ENCODE measurements at places on chromosomes 2 and 18.
A peak's percentile ranks its signal among the peaks of the same experiment; 100 is the strongest.

- no peak for DNase-seq
Observed at GRCh38 chr2:39689876-39690275, 24.2 kb downstream of the TMEM178A start.

DNA sequence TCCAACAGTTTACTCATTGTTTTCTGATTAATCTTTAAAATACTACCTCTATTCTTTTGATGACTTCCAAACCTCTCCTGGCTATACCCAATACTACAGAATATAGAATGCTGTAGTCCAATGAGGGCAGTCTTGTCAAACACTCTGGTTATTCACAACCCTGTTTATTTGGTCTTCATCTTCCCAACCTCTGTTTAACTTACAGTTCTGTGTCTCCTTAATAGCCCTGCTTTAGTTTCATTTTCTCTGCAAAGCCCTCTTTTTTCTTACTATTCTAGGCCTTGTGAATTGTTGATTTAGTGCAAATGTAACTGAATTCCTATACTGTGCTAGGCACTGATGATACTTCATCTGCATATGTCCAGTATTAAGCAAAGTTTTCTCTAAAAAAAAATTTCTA lies 40.0 kb downstream of the ACVR2A start:
- no peak for DNase-seq

DNA sequence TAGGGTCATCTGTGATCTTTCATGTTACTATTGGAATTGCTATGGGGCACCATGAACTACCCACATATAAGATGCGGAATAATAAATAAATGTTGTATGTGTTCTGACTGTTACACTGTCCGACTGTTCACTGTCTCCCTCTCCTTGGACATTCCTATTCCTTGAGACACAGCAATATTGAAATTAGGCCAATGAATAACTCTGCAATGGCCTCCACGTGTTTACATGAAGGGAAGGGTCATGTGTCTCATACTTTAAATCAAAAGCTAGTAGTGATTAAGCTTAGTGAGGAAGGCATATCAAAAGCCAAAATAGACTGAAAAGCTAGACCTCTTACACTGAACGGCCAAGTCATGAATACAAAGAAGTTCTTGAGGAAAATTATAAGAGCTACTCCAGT lies 751.3 kb downstream of the SOCS6 start:
- DNase-seq = no peak

DNA sequence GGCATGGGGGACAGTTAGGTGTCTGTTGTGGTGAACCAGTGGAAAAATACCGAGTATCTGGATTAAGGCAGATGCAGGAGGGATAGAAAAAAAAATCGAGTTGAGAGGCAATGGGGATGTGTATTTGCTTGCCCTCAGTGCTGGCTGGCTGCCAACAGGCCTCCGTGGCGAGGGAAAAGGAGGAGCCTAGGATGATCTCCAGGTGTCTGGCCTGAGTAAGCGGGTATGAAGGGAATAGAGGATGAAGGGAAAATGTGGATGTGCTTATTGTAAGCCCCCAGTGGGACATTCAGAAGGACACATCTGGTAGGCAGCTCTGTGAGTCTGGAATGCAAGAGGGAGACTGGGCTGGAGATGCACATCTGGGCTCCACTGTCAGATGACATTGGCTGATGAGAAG lies 22.8 kb downstream of the KCNS3 start:
- no peak for DNase-seq

DNA sequence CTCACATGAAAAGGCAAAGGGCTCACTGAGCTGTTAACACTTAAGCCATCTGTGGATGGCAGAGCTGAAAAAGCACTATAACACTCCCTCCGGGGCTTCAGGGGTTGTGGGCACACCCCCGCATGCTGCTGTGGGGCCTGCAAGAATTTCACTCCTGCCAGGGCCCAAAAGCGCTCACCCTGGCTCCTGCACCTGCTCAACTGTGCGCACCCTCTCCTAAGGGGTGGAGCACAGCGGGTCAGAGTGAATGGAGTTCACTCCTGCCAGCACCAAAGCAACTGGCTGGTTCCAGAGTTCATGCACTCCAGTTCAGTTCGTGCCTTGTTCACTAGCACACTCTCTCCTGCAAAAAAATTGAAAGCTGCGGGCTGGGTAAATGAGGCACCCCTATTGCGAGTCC lies 814.2 kb upstream of the SLC39A10 start:
- DNase-seq = peak; percentile 54

GRCh38 chr2:109137616-109138015 lies 8.6 kb downstream of the SH3RF3 start:
- no peak for DNase-seq

GRCh38 chr2:177334940-177335543 lies 57.5 kb upstream of the AGPS start:
- DNase-seq = no peak

DNA sequence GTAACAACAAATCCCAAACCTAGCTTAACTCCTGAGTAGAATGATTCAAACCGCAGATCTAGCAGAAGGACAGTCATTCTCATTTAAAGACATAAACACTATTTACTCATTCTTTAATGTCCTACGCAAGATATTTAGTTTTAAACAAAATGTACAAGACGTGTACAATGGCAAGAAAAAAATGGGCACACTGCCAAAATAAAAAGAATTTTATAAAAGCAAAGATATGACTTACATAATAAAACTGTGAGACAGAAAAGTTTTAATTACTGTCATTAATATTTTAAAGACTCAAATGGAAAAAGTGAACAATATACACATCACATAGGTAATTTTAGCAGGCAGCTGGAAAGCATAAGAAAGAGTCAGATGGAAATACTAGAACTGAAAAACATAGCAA lies 157.8 kb downstream of the GALNT13 start:
- DNase-seq = no peak

DNA sequence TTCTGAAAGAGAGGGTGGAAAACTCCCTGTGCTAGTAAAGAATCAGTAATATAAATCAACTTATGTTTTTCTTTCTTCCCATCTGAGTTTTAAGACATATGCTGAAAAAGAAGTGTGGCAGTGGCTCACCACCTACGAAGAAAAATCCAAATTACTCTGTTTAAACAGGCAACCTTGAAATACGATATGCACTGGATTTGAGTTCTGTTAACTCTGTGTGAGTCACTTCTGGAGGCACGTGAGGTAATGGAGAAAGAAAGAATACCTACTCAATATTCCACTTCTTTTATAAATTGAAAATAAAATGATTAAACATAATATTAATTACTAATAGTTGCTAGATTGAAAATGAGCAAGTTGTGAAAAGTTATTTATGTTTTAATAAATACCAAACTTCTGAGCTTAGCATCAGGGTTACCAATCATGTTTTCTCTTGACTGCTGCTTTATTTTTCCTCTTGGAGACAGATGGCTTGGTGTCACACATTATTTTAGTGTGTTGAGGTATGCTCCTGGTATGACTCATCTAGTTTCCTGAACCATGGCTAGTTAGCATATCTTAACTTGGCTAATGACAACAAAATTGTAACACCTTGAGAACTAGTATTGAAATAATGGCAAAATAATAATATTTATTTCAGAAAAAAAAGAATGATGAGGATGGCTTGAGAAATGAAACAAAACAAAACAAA lies 1705.5 kb upstream of the PIK3C3 start:
- DNase-seq = no peak

- no peak for DNase-seq
Observed at GRCh38 chr2:68027959-68028358, 34.8 kb downstream of the C1D start.

DNA sequence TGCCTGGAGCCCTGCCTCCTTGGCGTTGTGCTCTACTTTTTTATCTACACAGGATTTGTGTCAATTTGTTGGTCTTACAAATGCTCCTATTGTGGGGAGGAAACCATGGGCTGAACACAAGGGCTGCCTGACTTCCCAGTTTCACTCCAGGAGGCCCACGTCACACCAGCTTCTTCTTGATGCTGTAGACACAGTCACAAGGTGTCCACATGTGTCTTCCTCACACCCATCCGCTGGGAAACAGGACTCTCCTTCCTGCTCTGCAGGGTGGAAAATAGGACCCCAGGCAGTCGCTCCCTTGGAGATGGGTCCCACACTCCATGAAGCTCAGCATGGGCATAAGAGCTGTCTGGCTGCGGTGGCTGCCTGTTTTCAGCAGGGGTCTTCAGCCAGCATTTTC lies 468.2 kb downstream of the EPHA4 start:
- no peak for DNase-seq

All from chondrocyte (in vitro differentiated cells).